ENCODE measurements at places on chromosomes 2 and 18.

DNA sequence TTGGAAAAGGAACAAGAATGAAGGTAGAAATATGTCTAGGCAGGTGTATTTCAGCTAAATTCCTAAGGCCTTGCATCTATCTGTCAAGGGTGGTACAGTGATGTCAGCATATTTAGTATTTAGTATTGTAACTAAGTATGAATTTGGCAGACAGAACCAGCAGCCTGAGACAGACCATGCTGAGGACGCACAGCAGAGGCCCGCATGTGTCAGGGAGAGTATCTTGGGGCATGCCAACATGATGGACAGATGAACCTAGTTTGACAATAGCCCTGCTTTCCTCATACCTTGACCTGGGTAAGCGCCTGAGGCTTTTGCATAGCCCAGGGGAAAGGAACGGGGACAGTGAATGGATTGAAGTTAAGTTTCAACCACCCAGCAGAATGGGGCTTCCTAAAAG, 33.8 kb upstream of the OSR1 start:
- no peak for DNase-seq

GRCh38 chr2:177568893-177569292, 176.3 kb downstream of the AGPS start:
- no peak for DNase-seq

- no peak for DNase-seq
These were observed 33.3 kb downstream of the RAB31 start for GRCh38 chr18:9741406-9741792.

DNA sequence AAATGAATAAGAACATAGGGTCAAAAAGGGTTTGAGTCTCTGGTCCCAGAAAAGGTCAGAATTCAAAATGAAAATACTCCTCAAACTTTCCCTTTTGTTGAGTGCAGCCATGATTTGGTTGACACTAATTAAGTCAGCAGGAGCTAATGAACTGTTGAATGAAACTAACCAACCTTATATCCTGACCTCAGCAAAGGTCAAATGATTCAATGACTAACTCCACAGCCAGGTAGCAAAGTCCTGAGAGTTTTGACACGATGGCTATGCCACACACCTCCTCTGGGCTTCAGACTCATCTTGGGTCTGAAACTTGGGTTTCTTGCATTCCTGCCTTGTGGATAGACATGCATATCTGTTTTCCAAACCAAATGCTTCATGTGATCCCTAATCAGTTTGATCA, 172.3 kb downstream of the INO80D start:
- DNase-seq, result no peak

DNA sequence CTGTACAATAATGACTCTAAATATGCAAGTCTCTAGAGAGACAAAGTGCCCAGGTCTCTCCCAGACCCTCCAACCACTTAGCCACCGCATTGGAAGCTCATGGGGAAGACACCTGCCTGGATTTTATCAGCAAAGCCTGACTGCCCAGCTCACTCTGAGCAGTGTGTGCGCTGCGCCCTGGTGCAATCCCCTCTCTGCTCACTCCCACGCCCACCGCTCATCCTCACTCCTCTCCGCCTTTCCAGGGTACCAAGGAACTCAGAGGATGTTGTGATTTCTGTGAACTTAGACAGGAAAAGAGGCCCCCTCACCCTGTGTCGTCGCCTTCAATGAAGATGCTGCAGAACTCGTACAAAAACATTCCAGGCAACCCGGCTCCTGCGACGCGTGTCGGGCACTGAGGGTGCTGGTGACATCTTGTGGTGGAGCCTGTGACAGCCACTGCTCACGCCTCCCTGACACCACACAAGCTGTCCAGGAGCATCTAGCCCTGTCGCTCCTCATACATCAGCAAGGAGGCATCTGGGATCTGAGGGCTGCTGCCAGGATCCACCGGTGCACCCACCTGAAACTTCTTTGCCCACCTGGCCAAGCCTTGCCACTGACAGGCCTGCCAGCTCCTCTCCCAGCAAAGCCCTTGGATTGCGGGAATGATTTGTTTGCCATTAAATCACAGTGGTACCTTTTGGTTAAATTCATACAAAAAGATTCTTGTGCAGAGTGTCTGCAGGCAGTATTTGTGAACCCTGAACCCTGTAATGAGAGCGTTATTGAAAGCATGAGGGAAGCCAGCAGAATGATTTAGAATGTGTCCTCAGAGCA, 220.4 kb downstream of the ZNF516 start:
- DNase-seq, result peak; percentile 67

GRCh38 chr2:131682122-131682944, 154.6 kb downstream of the CCDC74A start:
- peak; percentile 69 for DNase-seq

- DNase-seq, result no peak
These were observed 162.4 kb downstream of the ZNF407 start for GRCh38 chr18:74760026-74760425.

DNA sequence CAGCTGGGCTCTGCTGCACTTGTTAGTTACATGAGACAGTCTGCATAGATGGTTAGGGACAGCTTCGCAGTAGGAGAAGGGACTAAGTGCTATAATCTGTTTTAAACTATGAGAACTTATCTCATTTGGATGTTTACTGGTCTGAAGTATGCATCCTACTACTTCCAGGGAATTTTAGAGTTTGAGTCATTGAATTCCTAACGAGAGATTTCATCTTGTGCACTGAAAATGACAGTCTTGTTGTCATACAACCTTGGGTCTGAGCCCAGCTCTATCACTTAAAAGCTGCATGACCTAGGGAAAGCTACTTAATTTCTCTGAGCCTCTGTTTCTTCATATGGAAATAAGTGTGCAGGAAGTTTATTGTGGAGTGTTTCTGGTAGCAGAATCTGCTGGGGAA, 78.4 kb downstream of the TRIM43 start:
- DNase-seq, result no peak

- no peak for DNase-seq
These were observed 89.3 kb downstream of the CABYR start for GRCh38 chr18:24227977-24228666.

GRCh38 chr2:30398084-30398873, 48.8 kb upstream of the LCLAT1 start:
- no peak for DNase-seq

GRCh38 chr2:238117199-238118154, 17.3 kb downstream of the ESPNL start:
- no peak for DNase-seq

GRCh38 chr2:58620896-58621295, 379.8 kb upstream of the FANCL start:
- DNase-seq, result no peak

GRCh38 chr2:240568678-240569522, 616 bp downstream of the RNPEPL1 start:
- peak; percentile 49 for DNase-seq

GRCh38 chr18:48136827-48137373, 206.4 kb upstream of the SMAD2 start:
- DNase-seq, result no peak

GRCh38 chr2:238203094-238203972, at the start of gene ILKAP:
TSS of gene ILKAP (minus strand) at chr2:238203695. CDS start at chr2:238203553, 142 bp downstream.
- DNase-seq, result peak; percentile 77

DNA sequence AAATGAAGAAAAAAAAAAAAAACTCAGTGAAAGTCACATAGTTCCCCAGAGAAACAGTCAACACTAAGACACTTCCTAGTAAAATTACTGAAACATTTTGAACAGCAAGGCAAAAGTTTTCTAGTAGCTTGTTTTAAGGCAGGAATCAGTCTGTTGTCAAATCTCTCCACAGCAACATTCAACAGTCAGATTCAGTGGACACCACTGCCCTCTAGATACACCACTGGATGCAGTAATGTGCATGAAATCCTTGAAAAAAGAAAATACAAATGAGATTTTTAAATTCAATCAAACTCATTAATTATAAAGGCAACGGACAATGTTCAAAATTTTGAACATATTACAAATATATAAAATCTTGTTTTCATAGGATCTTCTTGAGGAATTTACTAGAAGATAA, 46.4 kb downstream of the GRB14 start:
- DNase-seq, result no peak

DNA sequence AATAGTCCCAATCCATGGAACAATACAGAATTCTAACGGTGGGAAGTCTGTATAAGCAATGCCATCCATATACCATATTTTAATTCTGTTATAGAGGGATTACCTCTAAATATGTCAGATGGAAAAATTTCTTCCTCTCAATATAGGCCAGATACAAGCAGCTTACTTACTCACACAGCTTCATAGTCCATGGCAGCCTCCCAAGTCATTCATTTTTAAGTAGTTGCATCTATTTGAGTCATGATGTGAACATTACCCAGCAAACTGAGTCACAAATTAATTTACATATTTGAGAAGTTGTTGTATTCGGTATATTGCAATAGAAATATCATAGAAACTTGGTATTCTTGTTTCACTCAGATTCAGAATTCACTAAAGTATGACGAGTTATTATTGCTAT, 20.3 kb downstream of the TBR1 start:
- DNase-seq, result no peak

DNA sequence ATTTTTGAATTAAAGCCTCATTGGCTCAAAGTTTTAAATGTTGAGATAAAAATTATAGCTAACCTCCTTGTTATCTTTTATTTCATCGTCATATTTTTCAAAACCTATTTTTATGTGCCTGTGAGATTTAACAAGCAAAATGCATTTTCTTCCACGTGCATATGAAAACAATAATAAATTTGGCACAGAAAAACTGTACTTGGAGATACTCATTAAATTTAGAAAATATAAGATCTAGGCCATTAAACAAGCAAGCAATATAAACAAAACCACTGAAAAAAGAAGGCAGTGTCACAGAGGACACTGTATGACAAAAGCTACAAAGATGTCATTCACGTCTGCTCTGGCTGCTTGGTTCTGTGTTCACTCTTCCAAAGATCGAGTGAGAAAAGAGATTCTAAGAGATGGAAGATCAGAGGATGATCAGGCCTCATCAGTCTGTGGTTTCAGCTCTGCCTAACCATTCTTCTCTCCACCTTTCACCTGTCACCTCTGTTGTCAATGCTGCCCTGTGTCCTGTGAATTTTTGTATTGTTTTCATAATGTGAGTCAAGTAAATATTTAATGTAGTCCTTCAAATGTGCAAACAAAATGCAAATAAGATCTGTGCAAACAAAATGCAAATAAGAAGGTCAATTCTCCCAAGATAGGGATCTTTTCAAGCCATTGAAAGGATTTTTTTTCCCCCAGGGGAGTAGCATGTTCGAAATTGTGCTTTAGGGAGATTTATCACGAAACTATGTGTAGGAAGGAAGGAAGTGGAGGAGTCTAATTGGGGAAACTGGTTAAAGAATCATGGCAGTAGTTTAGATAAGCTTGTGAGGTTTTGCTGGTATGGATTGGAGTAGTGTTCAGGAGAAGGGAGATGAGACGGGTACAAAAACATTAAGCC, 138.7 kb upstream of the RBMS1 start:
- DNase-seq, result peak; percentile 17

DNA sequence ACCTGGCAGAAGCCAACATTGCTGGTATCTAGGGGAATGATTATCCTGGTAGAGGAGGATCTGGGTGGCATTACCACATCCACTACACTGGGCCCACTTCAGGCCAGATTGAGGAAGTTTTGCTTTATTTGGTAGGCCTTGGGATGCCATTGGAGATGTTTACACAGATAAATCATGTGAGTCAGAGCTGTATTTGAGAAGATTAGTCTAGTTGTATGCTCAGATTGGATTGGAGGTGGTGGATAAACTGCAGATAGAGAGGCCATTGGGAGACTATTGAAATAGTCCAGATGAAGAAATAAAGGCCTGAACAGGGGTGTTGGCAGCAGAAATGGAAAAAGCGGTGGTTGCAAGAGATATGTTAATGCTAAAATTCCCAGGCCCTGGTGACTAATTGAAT, 81.5 kb downstream of the EFEMP1 start:
- no peak for DNase-seq

DNA sequence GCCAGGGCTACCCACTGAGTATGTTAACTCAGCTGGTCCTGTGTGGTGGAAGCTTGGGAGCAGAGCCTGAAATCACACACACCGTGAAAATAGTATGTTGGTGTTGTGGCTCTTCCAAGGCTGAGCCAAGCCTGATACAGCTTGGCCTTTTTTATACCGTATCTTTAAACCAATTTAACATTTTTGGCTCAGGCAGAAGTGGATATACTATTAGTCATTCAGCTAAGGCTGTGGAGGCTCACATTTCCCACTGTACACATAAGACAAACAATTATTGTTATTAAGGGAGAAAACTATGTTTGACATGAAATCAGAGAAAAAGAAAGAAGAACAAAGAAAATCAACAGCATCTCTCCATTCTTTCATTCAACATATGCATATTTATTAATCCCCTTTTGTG, 159.0 kb downstream of the BCL11A start:
- DNase-seq, result no peak

DNA sequence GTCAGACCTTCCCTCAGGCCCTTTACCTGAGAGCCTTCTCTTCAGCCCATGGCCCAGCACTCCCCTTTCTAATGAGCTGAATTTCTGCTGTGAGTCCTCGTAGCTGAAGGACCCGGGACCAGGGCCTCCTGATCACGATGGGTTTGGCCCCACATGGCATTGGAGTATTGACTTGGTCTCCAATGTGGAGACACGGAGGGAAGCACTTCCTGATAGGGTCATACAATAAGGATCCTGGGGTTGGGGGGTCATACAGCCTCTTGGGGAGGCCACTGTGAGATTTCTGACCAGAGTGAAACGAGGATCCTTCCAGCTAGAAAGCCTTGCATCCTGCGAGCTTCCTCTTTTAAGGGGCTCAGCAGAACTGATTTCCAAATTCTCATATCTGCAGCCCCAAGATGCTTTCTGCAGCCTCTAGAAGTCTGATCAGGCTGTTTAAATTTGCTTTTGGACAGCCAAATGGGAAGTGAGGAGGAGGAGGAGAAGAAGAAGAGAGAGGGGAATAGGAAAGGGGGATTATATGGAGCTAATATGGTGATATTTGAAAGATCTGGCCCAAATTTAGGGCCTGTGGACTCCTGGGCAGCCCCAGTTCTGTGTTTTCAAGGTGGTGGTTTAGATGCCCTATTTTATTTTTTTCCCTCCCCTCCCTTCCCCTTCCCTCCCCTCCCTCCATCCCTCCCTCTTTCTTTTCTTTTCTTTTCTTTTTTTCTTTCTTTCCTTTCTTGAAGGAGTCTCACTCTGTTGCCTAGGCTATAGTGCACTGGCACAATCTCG, 38.9 kb downstream of the RHOB start:
- DNase-seq, result no peak

GRCh38 chr2:145060876-145061275, 541.0 kb upstream of the ZEB2 start:
- no peak for DNase-seq

DNA sequence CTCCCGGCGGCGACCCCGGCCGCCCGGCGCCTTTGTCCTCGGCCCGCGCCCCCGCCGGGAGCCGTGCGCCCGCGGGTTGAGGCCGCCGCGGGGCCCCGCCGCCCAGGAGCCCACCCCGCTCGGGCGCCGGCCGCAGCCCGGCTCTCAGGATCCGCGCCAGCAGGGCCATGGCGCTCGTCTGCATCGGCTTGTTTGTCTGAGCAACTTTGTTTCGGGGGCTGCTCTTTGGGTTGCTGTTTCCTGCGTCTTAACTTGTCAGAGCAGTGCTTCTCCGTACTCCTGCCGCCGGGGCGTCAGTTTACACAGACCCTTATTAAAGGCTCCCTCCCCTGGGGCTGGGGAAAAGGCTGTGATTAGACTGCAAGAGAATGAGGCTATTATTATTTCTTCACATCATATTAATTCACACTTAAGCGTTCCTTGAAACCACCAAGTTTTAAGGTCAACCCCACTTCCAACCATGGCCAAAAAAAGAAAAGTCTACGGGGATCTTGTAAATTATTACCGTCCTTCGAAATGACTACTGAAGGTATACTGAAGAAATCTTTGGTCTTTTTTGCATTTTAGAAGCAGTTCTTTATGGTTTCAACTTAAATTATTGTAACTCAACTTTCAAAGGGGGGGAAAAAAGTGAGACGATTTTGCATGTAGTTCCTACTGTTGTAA, at the start of gene CYP27C1:
Gene CYP27C1, minus strand, starts transcription at position 198 of the 666 bp plus-strand sequence. Its CDS starts 29 bp downstream, at position 169.
- no peak for DNase-seq

GRCh38 chr18:59140302-59140885, 710 bp downstream of the SEC11C start:
- no peak for DNase-seq
